Left renal pelvis (tissue), 4 donors: ENCODE measurements at places on chromosomes 7 and 10. TPM values are rescaled to one million over a fixed set of nuclear protein-coding genes. Genes with fewer than 3 reads are reported as not detected.

DNA sequence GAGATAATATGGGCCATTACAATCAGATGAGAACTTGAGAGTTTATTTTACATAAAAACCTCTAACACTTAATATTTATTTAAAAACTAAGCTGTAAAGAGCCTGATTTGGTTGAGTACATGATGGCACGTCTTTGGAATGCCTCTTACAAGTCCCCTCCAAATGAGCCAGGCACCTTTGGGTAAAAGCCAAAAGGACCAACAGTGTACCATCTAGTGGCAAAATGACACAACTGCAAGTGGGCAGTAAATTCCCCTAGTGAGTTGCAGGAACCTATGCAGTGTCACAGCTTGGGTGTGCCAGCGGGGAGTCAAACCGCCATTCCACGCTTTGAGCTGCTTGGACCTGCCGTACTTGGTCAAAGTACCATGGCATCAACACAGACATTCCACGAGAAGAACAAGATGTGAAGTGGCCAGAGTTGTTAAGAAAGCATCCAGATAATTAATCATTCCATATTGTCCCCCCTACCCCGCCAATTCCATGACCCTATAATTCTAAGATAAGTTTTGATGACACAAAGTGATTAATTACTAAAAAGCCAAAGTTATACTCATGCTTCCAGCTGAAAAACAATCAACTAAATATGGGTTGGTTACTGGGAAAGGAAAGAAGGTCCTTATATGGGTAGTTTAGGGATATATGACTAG lies 115.2 kb downstream of the SORBS1 start:
- no peak for DNase-seq

DNA sequence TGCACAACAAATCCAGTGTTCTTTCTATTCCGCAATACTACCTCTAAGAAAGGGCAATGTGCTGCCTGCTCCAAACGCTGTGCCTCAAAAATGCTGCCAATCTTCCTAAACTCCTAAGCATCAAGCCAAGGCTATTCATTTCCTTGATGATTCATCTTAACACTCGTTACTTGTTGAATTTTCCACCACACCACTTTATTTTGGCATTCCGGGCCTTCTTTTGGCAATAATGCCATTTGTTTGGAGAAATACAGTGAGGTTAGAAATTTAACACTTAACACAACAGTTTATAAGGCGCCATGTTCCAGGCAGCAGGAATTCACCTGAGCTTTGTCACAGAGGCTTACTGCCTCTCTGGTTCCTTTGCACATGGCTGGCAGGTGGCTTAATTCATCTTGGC lies 82.6 kb upstream of the ABCB5 start:
- DNase-seq = no peak

Gene DEPP1
- polyA plus RNA-seq = 30.0 TPM

Gene ABCF2
- 21.5 TPM for polyA plus RNA-seq

DNA sequence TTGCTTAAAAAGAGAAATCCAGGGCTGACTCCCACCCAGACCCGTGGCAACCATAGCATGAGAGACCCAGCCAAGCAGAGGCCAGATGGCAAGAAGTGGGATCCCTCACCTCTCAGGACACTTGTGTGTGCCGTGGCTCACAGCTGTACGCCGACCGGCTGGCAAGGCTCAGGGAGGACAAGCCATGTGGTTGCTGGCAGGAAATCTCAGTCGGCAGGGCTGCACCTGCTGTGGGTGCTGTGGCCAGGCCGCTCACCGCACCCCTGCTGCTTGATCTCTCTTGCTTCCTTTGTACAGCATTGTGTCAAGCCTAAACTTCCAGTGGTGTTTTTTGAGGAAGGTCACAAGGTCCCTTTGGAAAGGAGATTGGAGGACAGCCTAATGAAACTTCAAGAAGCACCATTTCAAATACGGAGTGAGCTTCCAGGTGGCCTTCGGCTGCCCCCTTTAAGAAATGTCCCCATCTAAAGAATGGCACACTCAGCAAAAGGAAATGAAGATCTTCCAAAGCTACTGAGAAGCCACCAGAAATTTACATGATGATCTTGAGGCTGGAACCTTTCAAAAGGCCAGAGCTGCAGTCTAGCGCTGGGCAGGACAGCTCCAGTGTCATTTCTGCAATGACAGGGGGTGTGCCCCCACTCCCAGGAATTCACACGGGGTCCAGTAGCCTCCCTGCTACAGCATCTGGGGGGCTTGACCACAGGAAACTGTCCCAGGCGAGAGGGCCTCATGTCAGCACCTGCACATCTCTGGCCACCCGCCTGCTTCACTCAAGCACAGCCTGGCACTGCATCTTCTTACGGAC lies 409.0 kb upstream of the MGMT start:
- DNase-seq = no peak

DNA sequence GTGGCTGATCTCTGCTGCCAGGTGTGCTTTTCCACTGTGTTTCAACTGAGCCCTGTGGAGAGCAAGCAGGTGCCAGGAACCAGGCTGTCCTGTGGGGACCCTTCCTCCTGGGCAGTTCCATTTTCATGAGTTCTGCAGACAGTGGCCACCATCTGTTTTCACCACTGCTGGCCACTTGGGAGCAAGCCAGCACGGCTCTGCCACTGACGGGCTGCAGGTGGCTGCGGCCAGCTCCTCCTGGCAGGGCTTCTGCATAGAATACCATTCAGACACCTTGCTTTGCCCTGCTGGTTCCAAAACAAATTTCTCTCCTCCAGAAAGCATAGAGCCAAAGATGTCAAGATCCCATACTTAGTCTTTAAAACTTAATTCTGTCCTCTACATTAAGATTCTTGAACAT lies 48.3 kb downstream of the LANCL2 start:
- DNase-seq = no peak

GRCh38 chr10:44301781-44302355 lies 83.0 kb downstream of the CXCL12 start:
- no peak for DNase-seq

GRCh38 chr7:22885797-22886261 lies 63.2 kb upstream of the TOMM7 start:
- no peak for DNase-seq

GRCh38 chr10:69732147-69732825 lies 69.4 kb upstream of the COL13A1 start:
- no peak for DNase-seq

- DNase-seq = no peak
Measured at GRCh38 chr10:19889256-19889655, 73.0 kb downstream of the PLXDC2 start.

Gene AS3MT
- 18.8 TPM for polyA plus RNA-seq

- no peak for DNase-seq
Measured at GRCh38 chr10:5533098-5533731, 8.5 kb downstream of the CALML3 start.

DNA sequence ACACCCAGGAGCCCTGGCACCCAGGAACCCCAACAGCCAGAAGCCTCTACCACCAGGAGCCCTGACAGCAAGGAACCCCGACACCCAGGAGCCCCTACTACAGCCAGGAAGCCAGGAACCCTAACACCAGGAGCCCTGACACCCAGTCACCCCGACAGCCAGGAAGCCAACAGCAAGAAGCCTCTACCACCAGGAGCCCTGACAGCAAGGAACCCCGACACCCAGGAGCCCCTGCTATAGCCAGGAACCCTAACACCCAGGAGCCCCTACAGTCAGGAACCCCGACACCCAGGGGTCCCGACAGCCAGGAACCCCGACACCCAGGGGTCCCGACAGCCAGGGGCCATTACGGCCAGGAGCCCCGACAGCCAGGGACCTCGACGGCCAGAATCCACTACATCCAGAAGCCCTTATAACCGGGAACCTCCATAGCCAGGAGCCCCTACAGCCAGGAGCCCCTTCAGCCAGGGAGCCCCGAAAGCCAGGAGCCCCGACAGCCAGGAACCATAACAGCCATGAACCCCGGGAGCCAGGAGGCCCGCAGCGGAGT lies 440 bp upstream of the GLRX3 start:
- no peak for DNase-seq

Gene ASB4
- not detected for polyA plus RNA-seq

Gene OR9A2
- polyA plus RNA-seq = not detected

GRCh38 chr7:37180828-37181549 lies 267.7 kb downstream of the ELMO1 start:
- no peak for DNase-seq

Gene KIAA1549
- polyA plus RNA-seq = 12.5 TPM

- no peak for DNase-seq
Measured at GRCh38 chr7:124780608-124781007, 15.0 kb upstream of the GPR37 start.

DNA sequence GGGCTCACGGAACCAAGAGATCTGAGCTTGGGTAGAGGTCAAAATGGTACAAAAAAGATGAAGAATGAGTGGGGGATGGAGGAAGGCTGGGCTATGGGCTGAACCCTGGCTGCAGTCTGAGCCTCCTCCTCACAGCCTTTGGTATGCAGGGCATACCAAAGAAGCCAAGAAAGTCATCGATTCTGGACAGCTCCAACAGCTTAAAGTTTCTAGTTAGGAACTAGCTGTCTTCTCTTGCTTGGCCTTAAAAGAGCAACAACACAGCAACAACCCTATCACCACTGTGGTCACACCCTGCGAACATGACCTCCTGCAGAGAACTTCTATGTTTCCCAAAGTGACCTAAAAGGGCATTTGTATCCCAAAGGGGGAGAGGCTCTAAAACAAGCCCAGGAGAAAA lies 126.1 kb upstream of the EFCAB10 start:
- DNase-seq = no peak

Gene C10orf62
- polyA plus RNA-seq = not detected

Gene H2BK1
- not detected for polyA plus RNA-seq

GRCh38 chr10:67280405-67280804 lies 354.6 kb downstream of the LRRTM3 start:
- no peak for DNase-seq

Gene MYH16
- polyA plus RNA-seq = 0.50 TPM

DNA sequence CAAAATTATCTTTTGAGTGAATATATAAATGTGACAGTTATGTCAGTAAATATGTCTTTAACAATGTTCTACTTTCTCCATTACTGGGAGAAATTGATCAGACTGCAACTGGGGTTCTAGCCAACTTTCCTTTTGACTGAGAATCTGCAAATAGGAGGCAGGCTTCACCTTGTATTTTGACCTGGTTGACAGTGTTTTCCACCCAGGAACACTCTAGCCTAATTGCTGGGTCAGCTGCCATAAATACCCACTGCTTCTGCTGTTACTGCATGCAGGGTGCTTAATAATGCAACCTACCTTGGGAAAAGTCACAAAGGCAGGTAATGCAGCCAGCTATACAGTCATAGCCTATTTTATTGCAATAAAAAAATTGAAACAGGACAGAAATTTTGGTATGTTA lies 319.0 kb downstream of the DGKB start:
- no peak for DNase-seq

- no peak for DNase-seq
Measured at GRCh38 chr7:44998153-44998871, 1.7 kb upstream of the CCM2 start.

- no peak for DNase-seq
Measured at GRCh38 chr10:62728479-62728878, 76.0 kb upstream of the ADO start.

Gene CTTNBP2
- 27.6 TPM for polyA plus RNA-seq

Gene CUEDC2
- 82.5 TPM for polyA plus RNA-seq

- DNase-seq = no peak
Measured at GRCh38 chr7:40437498-40437897, 302.7 kb downstream of the SUGCT start.

Gene FKBP6
- 0.40 TPM for polyA plus RNA-seq

- no peak for DNase-seq
Measured at GRCh38 chr7:155999631-156000489, 187.6 kb upstream of the SHH start.

GRCh38 chr7:20079080-20079479 lies 138.1 kb downstream of the MACC1 start:
- DNase-seq = no peak
